Left ventricle myocardium inferior (tissue), 1 donor: ENCODE measurements at places on chromosomes 3 and 15.

DNA sequence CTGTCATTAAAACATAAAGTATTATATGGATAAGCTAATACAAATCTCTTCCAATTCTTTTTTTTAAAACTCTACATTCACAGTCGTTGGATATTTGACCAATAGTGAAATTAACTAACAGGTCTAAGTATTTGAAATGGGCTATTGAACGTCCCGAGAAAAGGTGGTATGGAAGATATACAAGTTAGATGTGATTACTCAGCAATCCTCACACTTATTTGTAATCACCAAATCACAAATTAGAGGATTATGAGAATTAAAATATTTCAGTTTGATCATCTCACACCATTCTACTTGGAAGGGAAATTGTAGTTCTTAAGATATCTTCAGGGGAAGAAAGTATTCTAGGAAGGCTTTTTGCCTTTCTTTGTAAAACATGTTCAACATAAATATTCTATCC is 60.5 kb downstream of the GAP43 start:
- no peak for DNase-seq

DNA sequence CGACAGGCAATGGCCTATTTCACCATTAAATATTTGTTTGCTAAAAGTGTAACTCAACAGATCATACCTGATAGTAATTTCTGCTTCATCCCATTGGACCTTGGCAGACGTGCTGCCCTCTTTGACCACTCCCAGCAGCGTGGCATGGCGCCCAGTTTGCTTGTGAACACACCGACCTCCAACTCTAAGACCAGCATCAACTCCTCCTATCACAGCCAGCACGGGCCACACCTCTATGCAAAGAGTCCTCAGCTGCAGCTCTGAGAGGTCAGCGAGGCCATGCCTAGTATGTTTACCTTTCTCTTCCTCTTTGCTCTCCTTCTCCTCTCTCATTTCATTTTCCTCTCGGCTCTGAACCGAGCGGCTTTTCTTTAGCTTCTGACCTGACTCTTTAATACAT is 80.6 kb downstream of the FBXL22 start:
- DNase-seq = peak; percentile 44

DNA sequence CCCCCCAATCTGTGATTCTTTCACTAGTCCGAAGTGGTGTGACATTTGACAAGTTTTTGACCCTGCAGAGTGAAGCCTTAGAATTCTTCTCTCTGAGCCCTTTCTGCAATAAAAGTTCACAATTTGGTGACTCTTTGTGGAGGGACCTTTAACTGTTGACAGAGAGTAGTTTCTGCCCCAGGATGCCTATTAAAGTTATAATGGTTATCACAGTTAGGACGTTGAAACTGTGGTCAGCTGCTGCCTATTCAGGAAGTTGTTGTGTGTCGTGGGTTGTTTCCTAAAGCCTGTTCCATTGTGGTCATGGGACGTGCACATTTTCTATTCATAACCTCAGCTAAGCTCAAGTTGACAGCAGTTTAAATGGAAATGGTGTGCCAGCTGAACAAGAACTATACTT is 274.5 kb downstream of the NEK10 start:
- DNase-seq = no peak

- DNase-seq = no peak
Measured at GRCh38 chr3:63559884-63560283, 92.6 kb upstream of the SNTN start.

- DNase-seq = no peak
Measured at GRCh38 chr15:67218428-67218827, 36.0 kb downstream of the AAGAB start.

GRCh38 chr3:23239211-23240068 is 36.3 kb downstream of the UBE2E2 start:
- no peak for DNase-seq

GRCh38 chr15:88066636-88067330 is 189.8 kb downstream of the NTRK3 start:
- no peak for DNase-seq

DNA sequence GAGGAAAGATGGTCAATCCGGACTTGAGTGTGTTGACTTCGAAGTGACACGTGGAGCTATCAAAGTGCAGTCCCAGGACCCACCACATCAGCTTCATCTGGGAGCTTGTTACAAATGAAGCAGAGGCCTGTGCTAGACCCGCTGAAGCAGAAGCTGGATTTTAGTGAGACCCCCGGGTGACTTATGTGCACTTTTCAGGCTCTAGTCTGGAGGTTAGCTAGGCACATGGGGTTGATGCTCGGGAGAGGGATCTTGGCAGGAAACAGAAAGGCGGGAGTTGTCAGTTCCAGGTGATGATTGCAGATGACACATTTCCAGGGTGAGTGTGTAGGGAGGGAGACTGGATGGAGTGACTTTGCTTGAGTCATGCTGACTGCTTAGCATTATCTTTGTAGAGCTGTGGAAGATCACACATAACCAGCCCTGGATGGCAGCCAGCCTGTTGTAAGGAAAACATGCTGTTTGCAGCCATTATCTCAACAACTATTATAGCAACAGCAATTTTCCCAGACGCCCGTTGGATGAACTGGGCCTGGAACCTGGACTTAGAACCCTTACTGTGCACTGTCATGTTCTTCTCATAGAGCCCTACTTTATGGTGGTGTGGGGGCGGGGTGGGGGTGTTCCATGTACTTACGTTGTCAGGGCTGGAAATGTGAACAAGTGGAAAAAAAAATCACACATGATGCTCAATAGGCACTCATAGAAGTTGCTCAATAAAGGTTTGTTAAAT is 122.4 kb downstream of the THSD4 start:
- DNase-seq = peak; percentile 83

DNA sequence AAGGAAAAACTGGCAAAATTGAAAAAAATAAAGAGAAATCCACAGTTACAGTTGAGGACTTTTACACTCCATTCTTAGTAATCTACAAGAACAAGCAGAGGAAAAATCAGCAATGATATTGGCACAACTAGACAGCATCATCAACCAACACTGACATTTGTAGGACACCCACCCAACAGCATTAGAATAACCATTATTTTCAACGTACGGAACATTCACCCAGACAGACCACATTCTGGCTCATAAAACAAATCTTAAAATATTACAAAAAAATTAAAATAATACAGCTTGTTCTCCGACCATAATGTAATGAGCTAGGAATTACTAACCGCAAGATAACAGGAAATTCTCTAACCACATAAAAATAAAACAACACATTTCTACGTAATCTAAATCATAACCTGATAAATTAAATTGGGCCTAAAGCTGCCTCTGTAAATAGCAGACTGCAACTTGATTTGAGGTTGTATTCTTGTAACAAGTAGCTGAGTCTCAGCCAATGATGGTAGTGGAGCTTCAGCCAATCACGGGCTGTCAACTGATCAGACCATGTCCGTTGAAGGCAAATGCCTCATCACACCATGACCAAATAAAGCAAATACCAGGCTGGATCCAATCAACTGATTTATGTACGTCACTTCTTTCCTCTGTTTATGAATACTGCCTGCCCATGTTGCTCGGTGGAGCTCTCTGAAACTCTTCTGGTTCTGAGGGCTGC is 9.2 kb downstream of the PLSCR4 start:
- DNase-seq = no peak

DNA sequence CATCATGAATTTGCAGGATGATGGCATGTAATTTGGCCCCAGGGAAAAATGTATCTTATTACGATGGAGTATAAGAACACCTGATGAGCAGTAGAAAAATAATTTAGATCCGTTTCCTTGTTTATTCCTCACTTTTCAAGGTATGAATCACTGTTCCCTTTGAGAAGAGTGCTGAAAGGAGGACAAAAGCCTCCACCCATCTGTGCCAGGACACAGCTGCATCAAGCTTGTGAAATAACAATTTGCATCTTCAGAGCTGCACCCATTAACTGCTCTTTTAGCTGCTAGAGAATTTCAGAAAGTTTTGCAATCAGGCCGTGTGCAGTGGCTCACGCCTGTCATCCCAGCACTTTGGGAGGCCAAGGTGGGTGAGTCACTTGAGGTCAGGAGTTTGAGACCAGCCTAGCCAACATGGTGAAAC is 9.6 kb downstream of the CLDND1 start:
- no peak for DNase-seq

- no peak for DNase-seq
Measured at GRCh38 chr3:157407769-157408168, 28.9 kb upstream of the PTX3 start.

- no peak for DNase-seq
Measured at GRCh38 chr15:42832576-42832975, 88.0 kb downstream of the TTBK2 start.

DNA sequence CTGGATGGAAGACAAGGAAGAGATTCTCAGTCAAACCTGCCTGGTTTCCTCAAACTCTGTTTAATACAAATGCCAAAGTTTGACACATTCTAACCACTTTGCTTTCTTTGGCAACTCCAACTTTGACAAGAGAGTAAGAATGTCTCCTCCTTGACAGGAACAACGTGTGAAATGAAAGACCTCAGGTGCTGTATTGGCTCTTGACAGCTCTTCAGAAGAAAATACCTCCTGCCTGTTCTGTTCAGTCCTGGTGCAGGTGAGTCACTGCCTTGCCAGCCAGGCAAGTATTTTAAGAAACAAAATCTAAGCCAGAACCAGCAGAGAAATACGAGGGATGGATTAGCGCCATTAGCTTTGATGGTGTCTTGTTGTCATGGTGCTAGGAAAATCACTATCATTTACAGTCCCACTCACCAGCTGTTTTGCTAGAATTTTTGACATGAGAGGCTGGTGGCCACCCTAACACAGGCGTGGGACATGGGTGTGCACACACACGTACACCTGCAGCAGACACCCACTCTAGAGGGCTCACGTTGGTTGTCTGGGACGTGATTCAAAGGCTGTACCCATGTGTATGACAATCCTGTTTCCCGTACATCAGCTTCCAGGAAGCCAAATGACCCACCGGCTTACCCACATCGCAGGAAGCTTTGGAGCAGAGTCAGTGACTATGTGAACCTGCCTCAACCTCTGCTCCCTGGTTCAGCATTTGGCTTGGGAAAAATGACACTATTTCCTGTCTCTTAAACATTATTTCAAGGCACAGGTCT is 60.4 kb downstream of the CCNL1 start:
- no peak for DNase-seq
